ENCODE measurements at places on chromosomes 5 and 9.

DNA sequence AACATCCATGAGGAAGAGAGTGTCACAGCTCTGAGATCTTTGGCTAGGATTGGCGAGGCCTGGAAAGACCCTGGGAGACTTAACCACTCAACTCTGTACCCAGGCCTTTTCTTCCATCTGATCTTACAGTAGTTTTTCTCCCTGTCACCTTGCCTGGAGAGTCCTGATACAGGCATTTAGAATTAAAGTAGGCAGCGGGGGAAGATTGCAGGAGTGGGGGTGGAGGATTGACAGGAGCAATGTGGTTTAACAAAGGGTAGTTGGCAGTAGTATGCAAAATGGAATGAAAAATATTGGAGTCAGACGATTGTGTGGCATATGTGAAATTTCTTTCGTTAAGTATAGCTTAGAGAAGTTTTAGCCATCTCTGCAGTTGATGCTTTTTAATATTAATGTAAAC is 16.9 kb downstream of the TMEFF1 start:
- DNase-seq: no peak

DNA sequence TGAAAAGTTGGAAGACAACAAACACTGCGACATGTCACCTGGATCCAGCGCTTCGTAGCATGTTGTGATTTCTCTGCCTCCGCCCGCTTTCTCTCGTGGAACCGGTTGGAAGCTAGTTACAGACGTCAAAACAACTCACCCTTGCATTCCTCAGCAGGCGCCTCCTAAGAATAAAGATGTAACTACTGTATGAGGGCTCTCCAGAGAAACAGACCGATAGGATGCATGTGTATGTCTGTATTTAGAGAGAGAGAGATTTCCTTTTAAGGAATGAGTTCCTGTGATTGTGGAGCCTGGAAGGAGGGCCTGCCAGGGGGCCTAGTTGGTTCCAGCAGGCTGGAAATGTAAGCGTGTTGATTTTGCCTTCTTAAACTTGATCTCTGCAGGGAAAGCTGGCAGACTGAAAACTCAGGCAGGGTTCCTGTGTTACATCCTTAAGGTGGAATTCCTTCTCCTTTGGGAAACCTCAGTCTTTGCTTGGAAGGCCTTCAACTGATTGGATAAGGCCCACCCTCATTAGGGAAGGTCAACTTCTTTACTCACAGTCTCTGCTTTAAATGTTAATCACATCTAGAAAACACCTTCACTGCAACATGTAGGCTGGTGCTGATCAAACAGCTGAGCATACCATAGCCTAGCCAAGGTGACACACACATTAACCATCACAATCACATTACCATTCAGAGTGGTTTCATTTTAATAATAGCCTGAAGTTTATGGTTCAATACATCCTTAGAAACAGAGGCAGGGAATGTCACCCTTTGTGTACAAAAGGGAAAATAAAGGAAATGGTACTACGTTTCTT is 163.8 kb downstream of the SYK start:
- DNase-seq: no peak

- no peak for DNase-seq
Observed at GRCh38 chr9:131590449-131590848, 45.1 kb downstream of the PRRT1B start.

GRCh38 chr5:146082798-146083197 is 22.6 kb downstream of the PLAC8L1 start:
- no peak for DNase-seq

GRCh38 chr9:91210318-91210717 is 151.4 kb downstream of the AUH start:
- no peak for DNase-seq

DNA sequence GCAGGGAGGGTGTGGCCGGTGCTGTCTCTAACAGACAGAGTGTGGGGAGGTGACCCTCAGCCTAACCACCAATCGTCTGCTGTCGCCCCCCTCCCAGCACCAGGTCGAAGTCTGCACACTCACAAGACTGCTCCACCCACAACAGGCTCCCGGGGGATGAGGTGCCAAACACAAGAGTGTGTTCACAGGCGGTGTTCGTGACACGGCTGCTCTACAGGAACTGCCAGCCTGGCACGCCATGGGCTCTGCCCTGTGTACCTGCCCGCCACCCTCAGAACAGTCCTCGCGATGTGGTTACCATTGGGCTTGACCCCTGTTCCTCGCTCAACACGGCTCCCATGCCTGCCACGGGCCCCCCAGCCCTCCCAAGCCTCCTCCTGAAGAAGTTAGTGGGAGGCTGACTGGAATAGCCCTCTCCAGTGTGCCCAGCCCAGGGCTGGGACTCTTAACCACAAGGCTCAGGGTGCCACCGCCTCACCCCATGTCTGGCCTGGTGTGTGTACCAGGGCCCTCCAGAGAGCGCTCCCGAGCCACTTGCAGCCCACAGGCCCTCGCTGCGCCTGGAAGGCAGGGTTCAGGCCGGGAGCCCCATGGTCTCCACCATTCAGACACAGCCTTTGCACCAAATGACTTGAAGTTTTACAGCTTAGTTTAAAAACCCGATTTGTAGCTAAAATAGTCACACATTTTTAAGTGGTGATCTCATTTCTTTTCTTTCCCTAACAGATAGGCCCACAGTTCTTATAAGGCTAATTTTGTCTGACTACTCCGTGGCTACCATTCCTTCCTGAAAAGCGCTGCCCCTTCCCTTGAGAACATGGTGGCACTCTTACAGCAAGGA is 102.5 kb downstream of the CAMSAP1 start:
- peak; percentile 63 for DNase-seq

DNA sequence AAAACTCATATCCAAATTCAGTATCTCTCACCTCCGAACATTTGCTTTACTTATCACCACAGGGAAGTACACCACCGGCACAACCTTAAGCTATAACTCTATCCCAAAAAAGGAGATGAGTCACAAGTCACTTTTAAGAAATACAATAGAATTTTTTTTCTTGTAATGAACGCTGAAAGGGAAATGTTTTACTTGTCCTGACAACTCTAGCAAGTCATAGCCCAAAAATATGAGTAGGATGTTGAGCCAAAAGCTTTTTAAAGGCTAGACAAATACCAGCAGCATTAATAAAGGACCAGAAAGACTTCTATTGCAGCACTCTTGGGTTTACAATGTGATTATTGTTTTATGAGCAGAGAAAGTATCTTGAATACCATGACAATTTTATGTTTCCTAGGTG is 147.3 kb upstream of the FST start:
- DNase-seq: no peak

DNA sequence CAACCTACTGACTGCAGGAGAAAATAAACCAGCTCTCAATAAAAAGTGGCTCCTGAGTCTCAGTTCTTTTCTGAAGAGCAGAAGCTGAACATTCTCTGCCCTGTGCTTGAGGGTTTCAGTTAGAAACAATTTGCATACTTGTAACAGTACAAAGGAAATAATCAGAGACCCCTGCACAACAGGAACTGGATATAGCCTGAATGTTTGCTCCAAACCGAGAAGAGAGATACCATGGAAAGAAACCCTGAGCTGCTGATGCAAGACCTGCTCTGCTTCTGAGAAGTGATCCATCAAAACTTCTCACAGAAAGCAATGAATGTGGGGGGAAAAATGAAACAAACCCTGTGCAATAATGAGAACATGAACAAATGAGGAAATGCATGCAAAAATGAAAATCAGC is 592.9 kb downstream of the SEMA5A start:
- no peak for DNase-seq

DNA sequence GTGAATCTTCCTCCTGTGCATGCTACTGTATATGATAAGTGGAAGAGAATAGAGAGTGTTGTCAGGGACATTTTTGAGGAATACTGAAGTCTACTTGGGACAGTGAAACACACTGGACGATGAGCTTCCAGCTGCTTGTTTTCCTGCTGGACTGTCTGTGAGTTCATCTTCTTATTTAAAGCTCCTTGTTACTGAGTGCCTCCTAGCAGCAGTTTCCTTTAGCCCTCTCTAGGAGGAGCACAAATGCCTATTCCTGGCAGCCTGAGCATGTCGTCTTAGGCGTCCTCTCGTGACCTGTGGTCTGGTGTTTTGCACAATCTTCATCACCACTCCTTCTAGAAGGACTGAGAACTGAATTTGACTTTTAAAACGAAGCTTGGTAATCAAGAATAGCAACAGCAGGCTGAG is 43.8 kb downstream of the ANKRD33B start:
- DNase-seq: no peak

- no peak for DNase-seq
Observed at GRCh38 chr5:80592761-80593160, 22.7 kb upstream of the ANKRD34B start.

DNA sequence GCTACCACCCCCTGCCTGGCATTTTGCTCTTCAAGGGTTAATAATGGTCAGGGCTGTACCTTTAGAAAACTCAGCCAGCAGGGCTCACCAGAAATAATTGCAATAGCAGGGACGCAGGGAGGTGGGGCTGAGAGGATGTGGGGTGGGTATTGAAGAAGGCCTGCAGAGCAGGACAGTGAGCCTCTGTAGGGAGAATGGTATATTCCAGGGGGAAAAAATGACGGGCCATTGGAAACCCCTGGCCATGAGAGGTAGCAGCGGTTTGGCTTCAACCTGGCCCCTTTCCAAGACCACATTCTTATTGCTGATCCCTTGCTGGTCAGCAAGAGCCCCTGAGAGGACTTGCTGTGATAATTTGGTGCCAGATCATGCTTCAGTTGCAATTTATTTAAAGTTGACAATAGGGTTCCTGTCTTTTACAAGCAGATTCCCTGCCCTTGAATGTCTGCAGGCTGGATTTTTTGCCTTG is 36.7 kb upstream of the CTNNA1 start:
- DNase-seq: no peak

- no peak for DNase-seq
Observed at GRCh38 chr9:124297915-124298645, 40.3 kb downstream of the NEK6 start.

DNA sequence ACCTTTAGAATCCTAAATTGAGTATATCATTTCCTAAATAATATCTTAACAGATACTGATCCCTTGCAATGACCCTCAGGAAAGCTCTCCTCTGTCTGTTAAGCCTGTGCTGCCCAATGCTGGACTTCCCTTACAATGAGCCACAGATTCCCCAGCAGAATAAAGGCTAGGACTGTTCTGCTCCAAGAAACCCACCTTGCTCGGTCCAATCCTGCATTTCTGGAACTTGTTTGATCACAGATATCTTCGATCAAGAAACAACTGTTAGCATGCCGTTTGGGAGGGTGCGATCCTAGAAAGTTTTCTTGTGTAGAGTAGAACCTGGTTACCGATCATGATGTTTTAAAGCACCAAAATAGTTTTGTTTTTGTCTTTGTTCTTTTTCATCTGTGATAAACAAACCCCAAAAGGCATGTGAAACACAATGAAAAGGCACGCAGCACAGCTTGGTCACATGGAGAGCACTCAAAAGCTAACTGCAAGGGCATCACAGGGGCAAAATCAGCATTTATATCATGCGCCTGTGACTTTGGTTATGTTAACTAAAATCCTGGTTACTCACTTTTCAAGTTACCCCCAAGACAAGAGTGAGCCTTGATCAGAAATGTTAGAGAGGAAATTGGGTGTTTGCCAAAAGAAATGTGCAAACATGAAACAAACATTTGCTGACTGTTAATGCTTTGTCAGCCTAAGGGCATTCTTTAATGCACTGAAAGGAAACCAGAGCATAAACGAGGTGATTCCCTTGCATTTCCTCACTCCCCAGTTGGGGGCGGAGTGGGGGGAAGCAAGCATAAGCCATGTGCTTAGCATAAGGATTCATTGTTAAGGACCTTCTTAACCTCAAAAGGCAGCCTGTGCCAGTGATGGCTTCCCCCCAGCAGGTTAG is 61.9 kb upstream of the ADAMTS16 start:
- DNase-seq: peak; percentile 51

GRCh38 chr5:140575309-140575708 is 10.7 kb downstream of the SLC35A4 start:
- peak; percentile 60 for DNase-seq

- DNase-seq: no peak
Observed at GRCh38 chr5:98110282-98110691, 663.2 kb upstream of the RGMB start.

GRCh38 chr5:99911971-99912370 is 623.2 kb upstream of the FAM174A start:
- DNase-seq: no peak

GRCh38 chr9:16105168-16106020 is 552.6 kb downstream of the CCDC171 start:
- DNase-seq: no peak

GRCh38 chr5:158786390-158786789 is 313.3 kb downstream of the EBF1 start:
- DNase-seq: no peak

DNA sequence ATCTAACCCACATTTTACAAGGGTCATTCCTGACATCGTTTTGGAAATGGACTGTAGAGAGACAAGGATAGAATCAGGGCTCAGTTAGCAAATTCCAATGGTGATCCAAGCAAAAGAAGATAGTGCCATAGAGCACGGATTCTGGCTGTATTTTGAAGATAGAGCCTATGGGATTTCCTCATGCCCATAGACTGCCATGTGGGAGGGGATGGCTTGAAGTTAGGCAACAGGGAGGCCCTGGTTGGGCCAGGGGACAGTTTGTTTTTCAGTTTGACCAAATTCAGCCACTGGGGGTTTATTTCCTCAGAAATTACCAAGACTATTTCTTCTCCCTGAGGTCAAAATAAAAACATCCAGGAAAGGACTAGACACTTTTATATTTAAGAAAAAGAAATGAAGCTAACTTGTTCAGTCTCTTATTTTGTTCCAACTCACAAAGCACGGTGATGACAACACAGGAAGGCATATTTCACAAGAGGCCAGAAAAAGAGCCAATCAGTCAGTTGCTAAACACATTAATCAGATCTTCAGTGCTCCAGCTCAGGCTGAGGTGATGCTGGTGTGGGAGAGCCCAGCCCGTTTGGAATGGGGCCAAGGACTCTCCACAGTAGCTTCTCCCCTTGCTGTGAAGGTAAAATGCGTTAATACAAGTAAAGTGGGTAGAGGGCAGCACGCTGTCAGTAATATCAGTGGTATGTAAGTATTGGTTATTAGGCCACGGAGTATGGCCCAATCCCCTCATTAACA is 4.4 kb upstream of the DCTN4 start:
- no peak for DNase-seq

DNA sequence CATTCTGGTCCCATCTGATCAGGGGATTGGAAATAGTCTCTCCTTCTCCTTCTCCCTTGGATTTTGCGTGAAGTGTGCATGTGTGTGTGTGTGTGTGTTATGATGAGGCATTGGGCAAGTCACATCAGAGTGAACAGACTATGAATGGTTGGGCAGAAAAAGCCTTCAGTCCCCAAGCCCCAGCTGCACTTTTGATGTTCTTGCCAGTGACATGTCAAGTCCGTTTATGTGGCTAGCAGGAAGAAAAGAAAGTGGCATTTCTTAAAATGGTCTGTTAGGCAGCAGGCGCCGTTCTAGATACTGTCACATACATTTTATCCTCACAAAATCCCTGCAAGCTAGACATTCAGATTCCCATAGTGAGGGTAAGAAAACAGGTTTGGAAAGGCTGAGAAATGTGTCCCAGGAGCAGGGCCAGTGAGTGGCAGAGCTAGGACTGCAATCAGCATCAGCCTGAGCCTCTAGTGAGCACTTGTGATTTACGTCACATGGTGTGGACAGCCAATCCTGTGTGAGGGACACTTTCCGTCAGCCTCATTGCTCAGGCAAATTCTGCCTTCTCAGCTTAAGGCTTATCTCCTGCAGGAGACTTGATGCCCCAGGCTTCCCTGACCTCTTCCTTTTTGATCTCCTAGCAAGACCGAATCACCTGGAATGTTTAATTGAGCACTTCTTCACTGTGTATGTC is 60.4 kb downstream of the GLRA1 start:
- no peak for DNase-seq
